Stimulated activated naive CD4-positive, alpha-beta T cell (primary cell): ENCODE measurements at places on chromosomes 11 and 22.

DNA sequence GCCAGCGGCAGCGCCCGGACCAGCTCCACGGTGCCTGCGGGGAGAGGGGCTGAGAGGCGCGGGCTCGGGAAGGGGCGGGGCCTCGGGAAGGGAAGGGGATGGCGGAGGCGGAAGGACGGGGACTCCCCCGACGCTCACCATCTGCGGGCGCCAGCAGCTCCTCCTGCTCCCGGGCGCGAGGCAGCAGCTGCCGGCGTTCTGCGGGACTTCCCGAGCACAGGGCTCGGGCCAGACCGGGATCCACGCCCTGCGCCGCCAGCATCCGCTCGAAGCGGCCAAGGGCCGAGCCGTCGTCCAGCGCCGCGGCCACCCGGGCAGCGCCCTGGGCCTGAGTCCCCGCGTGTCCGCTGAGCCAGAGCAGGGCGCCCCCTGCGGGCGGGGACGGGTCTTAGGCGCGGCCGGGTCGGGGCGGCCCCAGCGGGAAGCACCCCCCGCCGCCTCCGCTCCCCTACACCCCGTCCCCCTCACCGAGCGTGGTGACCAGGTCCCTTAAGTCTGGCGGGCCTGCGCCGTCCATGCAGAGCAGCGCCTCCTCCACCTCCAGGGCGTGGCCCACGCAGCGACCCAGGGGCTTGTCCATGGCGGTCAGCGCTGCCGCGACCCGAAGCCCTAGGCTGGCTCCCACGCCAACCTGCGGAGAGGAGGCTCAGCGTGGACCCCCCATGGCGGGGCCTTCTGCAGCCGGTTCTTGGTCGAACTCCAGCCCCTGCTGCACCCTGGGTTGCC lies 873 bp upstream of the SCO2 start:
- peak; percentile 78 for DNase-seq

- DNase-seq: no peak
Observed at GRCh38 chr22:22995166-22995565, 75.2 kb upstream of the GNAZ start.

- DNase-seq: no peak
Observed at GRCh38 chr11:61914471-61915171, 2.7 kb downstream of the RAB3IL1 start.

GRCh38 chr22:45923835-45924234 lies 53.1 kb downstream of the WNT7B start:
- no peak for DNase-seq

DNA sequence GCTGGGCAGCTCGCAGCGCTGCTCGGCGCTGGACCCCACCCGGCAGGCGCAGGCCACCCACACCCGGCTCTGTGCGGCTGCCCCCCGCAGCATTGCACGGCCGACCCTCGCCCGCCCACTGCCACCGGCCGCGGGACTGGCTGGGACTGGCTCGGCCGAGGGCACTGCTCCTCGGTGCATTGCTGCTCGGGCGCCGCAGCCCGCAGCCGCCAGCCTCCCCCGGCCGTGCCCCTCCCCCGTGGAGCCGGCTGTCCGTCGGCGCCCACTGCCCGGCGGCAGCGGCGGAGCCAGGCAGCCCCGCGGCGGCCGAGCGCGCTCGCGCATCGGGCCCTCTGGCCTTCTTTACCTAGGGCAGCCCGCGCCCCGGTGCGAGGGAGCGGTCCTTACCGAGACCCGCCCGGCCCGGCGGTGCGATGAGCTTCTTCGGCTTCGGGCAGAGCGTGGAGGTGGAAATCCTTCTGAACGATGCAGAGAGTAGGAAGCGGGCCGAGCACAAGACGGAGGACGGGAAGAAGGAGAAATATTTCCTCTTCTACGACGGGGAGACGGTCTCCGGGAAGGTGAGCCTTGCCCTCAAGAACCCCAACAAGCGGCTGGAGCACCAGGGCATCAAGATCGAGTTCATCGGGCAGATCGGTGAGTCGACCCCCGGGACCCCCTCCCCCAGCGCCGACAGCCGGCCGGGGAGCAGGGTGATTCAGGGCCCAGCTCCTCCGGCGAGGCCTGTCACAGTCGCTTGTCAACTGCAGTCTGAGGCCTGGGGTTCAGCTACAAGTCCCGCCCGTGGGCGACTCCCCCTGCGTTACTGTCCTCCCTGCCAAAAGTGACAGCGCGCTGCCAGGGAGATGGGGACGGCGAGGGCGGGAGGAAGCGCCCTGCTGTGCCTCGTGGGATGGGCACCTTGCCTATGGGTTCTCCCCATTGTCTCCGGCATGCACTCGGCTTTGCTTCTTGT lies 516 bp downstream of the VPS26B start:
- peak; percentile 13 for DNase-seq

DNA sequence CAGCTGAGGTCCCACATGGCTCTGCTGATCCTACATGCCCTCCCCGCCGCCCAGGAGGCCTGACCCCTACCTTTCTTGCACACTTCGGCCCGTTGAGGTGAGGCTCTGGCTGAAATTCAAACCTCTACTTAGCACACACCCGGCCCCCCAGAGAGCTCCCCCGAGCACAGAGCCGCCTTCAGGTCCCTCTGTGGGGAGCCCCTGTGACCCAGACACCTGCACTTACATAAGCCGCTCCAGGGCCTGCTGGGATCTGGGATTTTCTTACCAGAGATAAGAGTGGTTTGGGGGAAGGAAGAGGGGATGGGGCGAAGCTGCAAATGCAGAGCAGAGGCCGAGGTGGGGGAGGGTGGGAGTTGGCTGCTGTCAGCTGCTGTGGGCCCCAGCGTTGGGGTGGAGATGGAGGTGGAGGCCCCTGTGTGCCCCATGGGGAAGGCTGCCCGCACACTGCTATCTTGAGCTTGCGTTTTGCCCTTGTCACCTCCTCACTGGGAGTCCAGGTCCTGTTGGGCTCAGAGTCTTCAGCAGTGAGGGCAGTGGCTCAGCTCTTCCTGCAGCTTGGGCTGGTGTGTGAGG lies 30.6 kb downstream of the CAPN1 start:
- no peak for DNase-seq
